ENCODE measurements at places on chromosomes 4 and X.

DNA sequence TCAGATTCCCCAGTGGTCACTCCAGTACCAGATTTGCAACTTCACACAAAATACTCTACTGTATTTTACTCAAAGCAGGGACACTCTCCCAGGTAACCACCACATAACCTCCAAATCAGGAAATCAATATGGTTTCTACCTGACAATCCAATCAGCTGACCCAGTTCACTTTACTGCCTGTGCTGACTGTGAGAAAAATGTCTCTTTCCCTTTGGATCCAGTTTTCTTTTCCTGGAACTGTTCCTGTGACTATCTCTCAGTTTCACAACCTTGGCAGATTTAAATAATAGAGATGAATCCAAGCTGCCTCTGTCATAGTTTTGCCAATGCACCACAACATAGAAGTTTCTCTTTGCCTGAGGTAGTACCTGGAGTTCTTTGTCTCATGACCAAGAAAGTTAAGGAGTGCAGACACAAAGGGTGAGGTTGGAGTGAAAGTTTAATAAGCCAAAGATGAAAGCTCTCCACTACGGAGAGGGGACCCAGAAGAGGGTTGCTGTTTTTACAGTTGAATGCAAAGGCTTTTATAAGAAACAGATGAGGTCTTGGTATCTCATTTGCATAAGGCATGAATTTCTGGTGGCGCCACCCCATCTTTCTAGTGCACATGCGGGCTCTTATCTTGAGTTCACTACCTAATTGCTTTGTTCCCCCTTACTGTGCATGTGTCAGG lies 29.7 kb upstream of the IL9R start:
- no peak for DNase-seq

GRCh38 chrX:20863649-20864048 lies 510.6 kb upstream of the CNKSR2 start:
- DNase-seq = no peak

GRCh38 chrX:111182997-111183396 lies 87.0 kb downstream of the PAK3 start:
- no peak for DNase-seq

GRCh38 chr4:146165840-146166239 lies 9.7 kb upstream of the LSM6 start:
- no peak for DNase-seq

GRCh38 chr4:163492951-163493504 lies 1.5 kb upstream of the TMA16 start:
- no peak for DNase-seq

DNA sequence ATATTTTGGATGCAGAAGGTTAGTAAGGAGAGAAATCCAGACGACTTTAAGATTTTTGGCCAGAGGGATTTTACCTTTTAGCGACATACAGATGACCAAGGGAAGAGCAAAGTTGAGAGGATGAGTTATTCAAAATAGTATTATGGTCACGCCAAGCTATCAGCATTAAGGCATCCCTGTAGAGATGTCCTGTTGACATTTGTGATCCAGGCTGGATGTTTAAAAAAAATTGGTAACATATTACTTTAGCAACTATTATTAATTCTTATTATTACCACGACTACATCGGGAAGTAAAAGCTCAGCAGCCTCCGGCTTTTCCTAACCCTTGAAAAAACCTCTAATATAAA lies 562 bp upstream of the OSTC start:
- no peak for DNase-seq

DNA sequence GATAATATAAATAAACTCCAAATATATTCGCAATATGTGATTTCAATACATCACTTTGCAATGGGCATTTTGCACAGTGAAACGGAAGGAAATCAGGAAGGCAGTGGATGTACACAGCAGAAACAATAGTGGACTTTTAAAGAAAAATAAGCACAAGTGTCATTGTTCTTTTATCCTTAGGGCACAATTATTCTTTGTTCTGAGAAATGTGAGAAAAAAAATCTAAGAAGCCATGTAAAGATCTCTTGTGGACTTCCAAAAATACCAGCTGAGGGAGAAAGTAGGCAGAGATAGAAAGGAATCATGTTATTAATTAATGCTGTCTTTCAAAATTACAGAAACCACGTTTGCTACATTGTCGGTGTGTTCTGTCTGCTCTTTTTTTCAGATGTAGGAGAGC lies 17.6 kb upstream of the PRRG1 start:
- DNase-seq = no peak

DNA sequence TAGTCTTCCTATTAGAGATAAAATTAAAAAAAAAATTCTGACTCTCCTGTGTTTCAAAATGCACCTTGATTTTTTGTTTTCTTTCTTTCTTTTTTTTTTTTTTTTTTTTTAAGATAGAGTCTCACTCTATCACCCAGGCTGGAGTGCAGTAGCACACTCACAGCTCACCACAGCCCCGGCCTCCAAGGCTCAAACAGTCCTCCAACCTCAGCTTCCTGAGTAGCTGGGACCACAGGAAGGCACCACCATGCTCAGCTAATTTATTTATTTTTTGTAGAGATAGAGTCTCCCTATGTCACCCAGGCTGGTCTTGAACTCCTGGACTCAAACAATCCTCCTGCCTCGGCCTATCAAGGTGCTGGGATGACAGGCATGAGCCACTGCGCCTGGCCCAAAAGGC lies 41.1 kb upstream of the TMEM184C start:
- DNase-seq = no peak

DNA sequence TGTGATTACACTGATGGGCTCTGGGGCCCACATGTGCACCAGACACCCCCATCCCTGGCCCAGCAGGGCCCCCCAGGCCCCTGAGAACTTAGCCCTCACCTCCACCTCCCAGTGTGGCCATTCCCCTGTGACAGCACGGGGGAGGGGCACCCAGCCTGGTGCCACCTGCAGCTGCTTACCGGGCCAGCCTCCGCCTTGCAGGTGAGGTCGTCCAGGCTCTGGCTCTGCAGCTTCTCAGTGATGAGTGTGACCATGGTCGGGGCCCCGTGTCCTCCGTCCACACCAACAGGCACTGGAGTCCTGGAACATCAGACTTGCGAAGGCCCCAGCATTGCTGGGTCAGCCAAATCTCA lies 15.6 kb downstream of the FAM53A start:
- no peak for DNase-seq

DNA sequence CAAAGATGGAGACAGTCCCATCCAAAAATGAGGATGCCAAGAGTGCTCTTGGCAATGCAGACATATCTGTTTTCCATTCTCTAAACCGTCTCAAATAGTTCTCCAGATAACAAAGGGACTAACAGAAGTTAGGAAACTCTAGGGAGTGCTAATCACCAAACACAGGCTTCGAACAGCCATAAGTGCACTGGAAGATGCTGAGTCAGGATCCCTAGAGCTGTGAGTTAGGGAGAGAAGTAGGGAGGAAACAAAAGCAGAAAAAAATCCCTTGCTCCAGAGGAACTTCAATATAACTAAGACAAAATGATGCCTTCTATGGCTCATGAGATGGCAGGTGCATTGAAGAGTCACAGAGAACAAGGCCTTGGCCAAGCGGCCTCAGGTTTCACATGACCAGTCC lies 251.0 kb upstream of the PPARGC1A start:
- DNase-seq = no peak

GRCh38 chr4:78987683-78988082 lies 48.4 kb upstream of the PAQR3 start:
- no peak for DNase-seq

- no peak for DNase-seq
Observed at GRCh38 chr4:186159613-186160012, 31.8 kb upstream of the CYP4V2 start.

DNA sequence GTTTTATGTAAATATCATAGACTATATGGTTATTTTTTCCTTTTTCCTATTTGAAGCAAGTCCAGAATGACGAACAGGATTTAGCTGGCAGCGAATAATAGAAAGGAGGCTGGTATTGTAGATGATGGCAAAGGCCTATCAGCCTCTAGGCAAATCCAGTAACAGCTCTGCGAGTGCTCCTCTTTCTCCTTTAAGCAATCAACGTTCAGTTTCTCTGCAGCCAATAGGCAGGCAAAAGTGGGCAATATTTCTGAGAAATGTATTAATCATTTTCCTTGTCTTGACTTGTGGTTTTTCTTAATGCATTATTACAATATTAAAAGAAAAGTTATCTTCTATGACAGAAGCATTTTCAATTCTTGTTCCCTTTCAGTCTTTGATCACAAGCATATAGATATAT lies 183.3 kb downstream of the SH3KBP1 start:
- no peak for DNase-seq

- no peak for DNase-seq
Observed at GRCh38 chrX:20221902-20222301, 44.8 kb downstream of the RPS6KA3 start.

DNA sequence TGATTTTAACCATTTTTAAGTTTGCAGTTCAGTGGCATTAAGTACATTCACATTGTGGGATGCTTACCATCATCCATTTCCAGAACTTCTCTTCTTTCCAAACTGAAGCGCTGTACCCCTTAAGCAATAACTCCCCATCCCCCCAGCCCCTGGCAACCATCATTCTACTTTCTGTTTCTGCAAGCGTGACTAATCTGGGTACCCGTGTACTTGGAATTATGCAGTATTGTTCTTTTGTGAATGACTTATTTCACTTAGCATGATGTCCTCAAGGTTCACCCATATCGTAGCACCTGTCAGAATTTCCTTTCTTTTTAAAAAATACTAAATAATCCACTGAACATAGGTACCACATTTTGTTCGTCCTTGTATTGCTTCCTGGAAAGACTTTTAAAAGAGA lies 32.9 kb downstream of the USP9X start:
- DNase-seq = no peak

GRCh38 chrX:64394059-64394873 lies 986 bp downstream of the MTMR8 start:
- DNase-seq = no peak

DNA sequence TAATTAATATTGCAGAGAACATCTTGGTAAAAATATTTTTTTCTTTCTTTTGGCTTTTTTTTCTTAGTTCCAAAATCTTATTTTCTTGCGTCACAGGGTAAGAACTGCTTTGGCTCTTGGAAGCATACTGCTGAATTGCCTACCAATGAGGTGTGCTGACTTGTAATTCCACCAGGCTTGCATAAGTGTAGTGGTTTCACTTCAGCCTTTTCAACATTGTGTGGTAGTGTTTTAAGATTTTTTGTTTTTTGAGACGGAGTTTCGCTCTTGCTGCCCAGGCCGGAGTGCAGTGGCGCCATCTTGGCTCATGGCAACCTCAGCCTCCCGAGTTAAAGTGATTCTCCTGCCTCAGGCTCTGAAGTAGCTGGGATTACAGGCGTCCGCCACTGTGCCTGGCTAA lies 42.4 kb downstream of the N4BP2 start:
- no peak for DNase-seq

DNA sequence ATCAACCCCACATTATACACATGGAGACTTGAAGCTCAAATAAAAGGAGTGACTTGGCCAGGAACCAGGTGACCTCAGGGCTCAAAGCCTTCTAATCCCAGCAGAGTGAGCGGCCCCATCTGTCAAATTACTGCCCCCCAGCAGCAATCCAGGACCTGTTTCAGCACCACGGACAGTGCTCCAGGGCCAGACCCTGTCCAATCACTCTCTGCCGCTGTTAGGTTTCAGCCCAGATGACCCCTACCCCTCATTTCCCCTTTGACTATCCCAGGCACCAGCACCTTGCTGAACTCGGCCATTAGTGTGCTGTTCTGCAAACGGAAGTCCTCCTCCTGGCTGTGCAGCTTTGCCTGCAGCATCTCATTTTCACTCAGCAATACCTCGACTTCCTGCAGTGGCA lies 5.1 kb downstream of the GRIPAP1 start:
- no peak for DNase-seq

GRCh38 chrX:13440176-13440575 lies 120.3 kb upstream of the ATXN3L start:
- DNase-seq = no peak

- no peak for DNase-seq
Observed at GRCh38 chr4:159159611-159160010, 56.7 kb downstream of the RAPGEF2 start.

DNA sequence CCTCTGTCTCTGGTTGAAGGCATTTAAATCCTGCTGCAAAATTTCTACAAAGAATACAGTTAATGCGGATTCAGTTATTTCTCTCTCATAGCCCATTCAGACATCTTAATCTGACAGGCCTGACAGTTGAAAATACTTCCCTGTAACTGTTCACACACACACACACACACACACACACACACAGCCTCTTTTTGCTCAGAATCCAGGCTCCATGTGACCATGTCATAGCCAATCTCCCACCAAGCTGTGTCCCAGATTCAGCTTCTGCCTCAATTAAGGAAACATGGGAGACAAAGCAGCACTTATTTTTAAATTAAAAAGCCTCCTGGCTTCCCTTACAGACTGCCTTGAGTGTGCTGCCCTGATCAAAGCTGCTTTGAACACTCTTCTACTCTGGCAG lies 49.3 kb upstream of the EFHC2 start:
- DNase-seq = no peak

DNA sequence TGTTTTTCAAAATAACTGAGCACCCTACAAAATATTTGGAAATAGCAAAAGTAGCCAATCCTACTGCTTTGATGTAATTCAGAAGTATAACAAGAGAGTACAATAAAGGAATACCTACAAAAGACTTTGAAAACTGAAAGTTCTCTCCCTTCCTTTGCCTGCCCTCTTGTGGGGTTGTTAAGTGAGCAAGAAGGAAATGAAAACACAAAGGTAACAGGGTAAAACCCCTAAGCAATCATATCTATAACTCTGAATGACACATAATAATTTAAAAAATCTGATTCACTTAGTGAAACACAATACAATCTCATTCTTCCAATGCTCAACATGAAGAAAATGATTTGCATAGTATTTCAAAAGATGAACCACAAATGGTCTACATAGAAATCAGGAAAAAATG lies 98.2 kb downstream of the FRYL start:
- no peak for DNase-seq

DNA sequence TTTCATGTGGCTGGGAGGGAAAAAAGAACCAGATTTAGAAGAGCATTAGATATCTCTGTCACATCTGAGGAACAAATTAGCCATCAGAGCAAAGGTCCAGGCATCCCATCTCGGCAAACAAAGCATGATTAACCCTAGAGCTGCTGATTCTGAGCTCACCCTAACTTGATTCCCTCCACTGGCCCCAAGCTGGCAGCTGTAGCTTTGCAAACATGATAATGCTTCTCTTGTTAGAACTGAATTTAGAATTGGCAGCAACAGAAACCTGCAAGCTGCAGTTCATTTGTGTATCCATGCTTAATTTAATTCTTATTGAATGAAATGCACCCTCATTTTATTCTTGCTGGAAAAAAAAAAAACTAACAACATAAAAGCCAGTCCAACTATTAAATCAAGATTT lies 289.2 kb downstream of the IL1RAPL1 start:
- DNase-seq = no peak

GRCh38 chr4:45646885-45647590 lies 476.8 kb downstream of the GABRG1 start:
- no peak for DNase-seq

GRCh38 chrX:104117759-104118158 lies 5.4 kb downstream of the ZCCHC18 start:
- no peak for DNase-seq

Data from posterior vena cava (tissue), 2 donors.